ENCODE measurements at places on chromosomes 12 and 14.

GRCh38 chr14:91363776-91364523, 53.7 kb downstream of the CCDC88C start:
- peak; percentile 65 for DNase-seq

DNA sequence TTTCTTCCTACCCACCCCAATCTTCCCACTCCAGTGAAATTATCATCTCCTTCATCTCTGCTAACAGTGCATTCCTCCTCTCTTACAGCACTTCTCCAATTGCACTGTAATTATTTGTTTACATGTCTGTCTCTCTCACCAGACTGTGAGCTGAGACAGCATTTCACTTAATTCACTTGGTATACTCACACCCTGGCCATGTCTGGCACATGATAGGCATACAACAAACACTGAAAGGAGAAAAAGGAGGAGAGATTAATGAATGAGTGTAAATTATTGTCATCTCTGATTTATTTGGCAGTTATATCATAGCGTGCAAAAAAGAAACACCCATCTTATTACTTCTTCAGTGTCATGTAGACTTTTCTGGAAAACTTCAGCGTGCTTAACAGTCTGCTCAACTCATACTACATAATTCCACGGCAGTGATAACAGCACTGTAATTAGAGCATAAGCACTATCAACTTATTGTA, 452.3 kb downstream of the ADAMTS20 start:
- DNase-seq: no peak

- no peak for DNase-seq
Observed at GRCh38 chr12:28343713-28344112, 153.5 kb downstream of the CCDC91 start.

- DNase-seq: no peak
Observed at GRCh38 chr14:81819344-81819743, 285.7 kb upstream of the SEL1L start.

DNA sequence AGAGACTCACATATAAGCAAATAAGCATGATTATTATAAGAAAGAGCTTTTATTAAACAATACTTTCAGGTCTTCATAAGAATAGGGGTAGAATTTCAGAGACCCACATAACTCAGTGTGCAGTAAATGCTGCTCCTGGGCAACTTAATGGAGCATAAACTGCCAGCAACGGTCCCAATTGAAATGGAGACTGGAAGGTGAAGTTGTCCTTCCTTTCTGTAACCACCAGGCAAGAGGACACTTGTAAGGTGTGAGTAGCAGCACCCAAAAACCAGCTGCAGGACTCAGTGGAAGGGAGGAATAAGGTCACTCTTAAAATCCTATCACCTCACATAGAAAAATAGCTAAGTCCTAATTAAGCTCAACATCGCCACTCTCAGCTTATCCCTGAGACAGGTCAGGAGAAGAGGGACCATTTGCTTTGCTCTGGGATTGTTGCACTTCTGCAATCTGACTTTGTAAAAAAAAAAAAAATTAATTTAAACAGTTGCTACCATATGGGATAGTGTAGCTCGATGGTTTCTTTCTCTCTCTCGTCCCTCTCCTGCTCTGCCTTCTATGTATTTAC, 22.7 kb upstream of the LTA4H start:
- DNase-seq: no peak

GRCh38 chr12:64236549-64236948, 14.5 kb upstream of the KICS2 start:
- DNase-seq: no peak

DNA sequence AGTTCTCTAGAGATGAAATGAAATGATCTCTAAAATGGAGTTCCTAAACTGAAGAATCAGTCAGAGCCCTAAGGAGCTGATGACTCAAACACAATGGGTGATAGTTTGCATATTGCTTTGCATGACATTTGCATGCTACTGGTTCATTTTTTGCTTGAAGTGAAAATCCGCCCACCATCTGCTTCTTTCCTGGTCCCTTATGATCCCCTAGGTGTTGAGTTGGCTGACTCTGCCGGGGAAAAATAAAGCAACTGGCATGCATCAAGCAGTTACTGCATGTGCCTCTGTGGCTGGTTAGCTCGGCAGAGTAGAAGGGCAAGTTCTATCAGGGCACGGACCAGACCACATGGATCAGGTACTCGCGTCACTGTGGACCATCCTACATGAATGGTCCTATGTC, 151.1 kb downstream of the PPM1H start:
- no peak for DNase-seq

- DNase-seq: peak; percentile 38
Observed at GRCh38 chr12:56629459-56630179, 507 bp downstream of the BAZ2A start.

GRCh38 chr14:79496701-79497100, 714.6 kb downstream of the DIO2 start:
- DNase-seq: no peak

DNA sequence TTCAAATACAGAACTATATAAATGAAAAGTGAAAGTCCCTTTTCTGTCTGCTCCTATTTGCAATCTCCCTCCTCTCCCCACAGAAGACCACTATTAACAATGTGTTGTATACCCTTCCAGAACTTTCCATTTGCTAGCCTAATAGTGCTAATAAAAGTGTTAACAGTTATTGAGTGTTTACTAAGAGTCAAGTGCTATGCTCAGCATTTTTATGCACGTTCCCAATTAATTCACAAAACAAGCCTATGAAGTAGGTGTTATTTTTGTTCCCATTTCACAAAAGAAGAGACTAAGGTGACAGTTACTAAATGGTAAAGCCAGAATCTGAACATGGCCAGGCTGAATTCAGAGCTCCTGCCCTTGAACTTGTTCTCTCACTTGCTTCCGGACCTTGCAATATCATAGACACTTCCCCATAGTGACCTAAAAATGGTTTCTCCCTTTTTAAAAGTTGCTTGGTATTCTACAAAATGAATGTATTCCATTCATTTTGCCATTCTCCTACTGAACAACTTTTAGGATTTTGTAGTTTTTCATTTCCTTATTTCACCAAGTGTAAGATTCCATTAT, 1.6 kb upstream of the PRKAB1 start:
- DNase-seq: peak; percentile 52

DNA sequence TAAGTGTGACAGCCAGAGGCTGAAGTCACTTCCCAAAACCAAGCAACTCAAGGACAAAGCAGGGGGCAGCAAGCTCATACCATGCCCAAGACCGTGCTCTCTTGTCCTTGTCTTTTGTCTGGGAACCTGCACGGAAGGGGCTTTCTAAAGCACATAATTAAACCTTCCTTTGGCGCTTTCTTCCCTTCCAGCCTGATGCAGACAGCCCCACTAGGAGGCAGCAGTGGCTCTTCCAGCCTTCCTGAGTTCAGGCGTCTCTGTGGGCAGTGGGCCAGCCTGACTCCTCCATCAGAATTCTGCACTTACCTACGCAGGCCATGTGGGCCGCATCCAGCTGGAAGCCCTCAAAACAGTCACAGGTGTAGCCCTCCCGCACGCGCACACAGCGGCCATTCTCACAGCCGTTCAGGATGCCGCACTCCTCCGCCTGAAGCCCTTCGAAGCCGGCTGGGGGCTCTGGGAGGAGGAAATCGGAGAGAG, 7.6 kb downstream of the ISCA2 start:
- peak; percentile 27 for DNase-seq

DNA sequence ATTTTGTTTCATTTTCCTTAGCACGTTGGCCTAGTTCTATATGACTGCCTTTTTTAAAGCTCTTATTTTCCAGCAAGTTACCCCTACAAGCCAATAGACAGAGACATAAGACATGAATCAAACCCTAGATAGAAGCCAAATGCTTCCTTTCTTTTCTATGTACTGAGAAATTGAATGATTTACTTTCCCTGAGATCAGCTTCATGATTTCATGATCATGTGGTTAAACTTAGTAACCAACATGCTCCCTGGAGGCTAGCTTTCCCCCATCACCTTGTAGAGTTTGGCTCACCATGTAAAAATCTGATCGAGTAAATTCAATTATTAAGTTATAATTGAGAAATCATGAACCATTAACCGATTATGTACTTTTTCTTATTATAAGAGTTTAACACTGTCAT, 148.1 kb upstream of the LRIG3 start:
- DNase-seq: no peak

GRCh38 chr12:124311292-124312109, 16.6 kb downstream of the RFLNA start:
- no peak for DNase-seq

- no peak for DNase-seq
Observed at GRCh38 chr12:39824505-39825212, 205.1 kb upstream of the ABCD2 start.

- DNase-seq: peak; percentile 5
Observed at GRCh38 chr14:37600880-37601741, 5.7 kb downstream of the TTC6 start.

DNA sequence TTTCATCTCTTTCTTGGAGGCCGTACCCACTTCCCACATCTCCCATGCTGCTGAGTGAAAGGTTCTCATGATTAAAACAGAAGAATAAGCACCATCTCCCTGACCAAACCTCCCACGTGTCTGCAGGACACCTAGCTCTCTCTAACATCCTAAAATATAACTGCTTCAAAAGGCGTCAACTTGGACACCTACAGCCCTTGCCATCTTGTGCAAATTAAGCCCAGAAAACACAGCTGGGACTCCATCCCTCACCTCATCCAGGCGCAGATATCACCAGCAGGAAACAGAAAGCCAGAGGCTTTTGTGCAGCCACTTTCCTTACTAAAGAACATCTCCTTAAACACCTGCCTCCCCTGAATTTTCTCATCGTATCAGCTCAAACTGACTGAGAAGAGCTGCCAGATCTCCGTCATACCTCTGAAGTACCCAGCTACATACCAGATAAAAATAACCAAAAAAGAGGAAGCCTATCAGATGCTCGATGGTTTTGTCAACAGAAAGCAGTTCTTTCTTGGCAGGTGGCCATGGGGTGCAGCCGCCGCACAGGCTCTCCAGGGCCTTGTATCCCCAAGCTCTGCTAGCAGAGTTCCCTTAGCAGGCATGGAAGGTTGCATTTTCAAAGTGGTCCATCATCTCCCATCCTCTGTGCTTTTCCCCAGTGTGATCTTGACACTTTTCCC, 28.8 kb downstream of the MAP3K9 start:
- DNase-seq: peak; percentile 89

GRCh38 chr12:51620448-51620847, 29.4 kb downstream of the SCN8A start:
- no peak for DNase-seq

- DNase-seq: no peak
Observed at GRCh38 chr14:32728976-32729375, 209.7 kb upstream of the NPAS3 start.

DNA sequence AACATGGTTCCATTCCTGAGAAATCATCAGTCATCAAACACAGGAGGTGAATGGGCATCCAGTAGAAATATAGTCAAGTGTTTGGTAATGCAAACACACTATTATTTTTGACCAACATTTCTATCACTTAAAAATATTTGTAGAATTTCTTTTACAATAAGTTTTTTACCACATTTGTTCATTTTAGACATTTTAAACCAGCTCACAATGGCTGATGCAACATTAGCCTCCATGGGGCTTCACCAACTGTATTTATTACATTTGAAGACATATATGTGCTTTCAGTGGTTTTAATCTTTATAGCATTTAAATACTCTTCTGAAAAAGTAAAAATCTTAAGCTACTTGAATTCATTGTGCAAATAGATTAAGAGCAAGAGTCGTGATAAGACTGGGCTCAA, 1201.4 kb upstream of the TMEM132C start:
- no peak for DNase-seq

DNA sequence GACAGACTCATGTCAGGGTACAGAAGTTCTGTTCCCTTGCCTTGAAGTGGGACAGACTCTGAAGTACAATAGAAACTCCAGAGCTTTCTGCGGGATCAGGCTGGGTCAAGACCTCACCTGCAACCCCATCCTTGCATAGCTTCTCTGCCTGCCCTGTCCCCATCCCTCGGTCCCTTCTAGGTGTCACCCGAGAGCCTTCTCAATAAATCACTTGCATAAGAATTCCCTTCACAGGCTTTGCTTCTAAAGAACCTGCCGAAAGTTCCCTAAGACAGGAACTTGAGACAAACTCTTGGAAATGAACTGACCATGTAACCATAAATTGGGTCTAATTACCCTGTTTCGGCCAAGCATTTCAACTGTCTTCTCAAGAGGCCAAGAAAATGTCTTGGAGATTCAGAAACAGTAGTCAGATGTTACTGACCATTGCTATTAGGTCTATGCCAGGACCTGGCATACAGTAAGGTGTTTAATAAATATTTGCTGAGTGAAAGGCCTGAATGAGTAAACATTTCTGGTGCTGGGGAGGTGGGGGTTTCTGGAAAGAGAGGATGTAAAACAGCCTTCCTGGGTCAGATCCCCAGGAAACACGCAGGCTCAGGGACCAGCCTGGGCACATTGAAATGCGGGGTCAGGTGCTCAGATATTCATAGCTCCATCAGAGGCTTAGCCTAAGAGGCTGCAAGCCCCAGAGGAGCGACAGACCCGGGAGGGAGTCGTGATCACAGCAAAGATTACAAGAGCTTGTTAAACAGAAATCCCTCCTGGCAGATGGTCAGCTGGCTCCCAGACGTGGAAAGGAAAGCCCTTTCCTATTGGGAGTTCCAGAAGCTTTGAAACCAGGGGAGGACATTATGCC, 226.2 kb upstream of the LHX5 start:
- no peak for DNase-seq

- peak; percentile 76 for DNase-seq
Observed at GRCh38 chr12:120468821-120469449, 613 bp downstream of the SRSF9 start.

DNA sequence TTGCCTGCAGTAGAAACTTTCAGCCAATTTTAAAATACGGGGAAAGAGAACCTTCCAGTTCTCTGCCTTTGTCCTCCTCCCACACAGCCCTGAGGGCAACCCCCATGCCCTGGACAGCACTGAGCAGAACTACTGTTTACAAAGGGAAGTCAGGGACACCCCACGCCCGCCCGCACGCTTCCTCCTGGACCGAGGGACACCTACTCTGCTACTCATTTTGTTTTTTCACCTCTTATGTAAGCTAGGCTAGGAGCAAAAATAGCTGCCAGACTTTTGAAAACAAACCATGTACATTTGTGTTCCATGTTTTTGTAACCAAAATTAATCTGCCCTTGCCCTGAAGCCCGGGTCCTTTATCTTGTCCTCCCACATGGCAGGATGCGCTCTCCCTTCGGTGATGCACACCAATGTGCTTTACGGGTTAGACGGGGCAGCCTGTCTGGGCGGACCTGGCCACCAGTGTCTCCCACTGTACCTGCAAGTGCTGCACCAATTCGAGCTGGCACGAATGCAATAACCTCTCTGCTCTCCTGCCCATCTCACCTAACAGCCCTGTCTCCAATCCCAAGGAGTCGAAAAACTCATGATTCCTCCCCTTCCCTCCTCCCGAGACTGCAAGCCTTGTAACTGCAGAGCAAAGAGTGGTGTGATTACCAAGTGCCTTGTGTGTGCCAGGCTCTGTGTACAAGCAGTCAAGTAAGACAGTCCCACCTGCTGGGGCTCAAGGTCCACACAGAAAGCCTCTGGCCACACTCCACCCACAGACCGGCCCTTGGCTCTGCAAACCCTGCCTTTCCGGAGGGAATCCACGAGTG, 85.2 kb downstream of the CCDC88C start:
- peak; percentile 63 for DNase-seq

- peak; percentile 59 for DNase-seq
Observed at GRCh38 chr12:65495233-65495632, 216.8 kb downstream of the MSRB3 start.

- DNase-seq: no peak
Observed at GRCh38 chr14:42565556-42565955, 958.9 kb downstream of the LRFN5 start.

GRCh38 chr12:50740307-50740706, 23.6 kb upstream of the ATF1 start:
- no peak for DNase-seq

GRCh38 chr14:65783576-65783975, 371.0 kb downstream of the FUT8 start:
- no peak for DNase-seq

Measured in common myeloid progenitor, CD34-positive (primary cell).